ENCODE measurements at places on chromosomes 6 and 20.

DNA sequence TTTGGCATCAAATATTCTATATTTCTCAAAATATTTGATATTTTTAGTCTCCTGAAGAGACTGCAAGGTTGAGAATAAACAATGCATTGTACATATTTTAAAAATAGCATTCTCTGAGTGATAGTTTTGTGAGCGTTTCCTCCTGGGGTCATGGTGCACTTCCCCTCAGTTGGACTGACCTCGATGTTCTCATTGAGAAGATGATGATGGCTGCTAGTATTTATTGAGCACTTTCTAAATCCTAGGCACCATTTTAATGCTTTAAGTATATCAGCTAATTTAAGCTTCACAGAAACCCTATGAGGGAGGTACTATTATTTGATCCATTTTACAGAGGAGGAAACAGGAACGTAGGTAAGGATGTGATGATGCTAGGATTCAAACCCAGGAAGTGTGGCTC is 18.2 kb downstream of the DSE start:
- DNase-seq = no peak

DNA sequence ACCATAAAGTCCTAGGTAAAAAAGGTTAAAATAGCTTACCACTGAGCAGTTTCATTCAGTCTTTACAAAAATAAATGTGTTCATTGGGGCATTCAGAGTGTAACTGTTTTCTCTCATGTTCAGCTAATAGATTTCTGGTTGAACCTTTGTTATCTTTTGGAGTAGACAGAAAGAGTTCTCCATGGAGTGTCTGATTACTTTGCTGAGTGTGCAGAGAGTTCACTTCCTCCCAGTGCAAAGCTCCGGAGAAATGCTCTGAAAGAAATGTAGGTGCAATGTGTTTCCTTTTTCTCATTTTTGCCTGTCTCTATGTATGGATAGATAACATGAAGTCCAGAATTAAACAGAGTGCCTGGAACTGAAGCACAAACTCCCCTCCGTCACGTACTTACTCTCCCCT is 52.6 kb downstream of the JAG1 start:
- DNase-seq = no peak

GRCh38 chr6:113908801-113909200 is 51.7 kb downstream of the MARCKS start:
- no peak for DNase-seq

DNA sequence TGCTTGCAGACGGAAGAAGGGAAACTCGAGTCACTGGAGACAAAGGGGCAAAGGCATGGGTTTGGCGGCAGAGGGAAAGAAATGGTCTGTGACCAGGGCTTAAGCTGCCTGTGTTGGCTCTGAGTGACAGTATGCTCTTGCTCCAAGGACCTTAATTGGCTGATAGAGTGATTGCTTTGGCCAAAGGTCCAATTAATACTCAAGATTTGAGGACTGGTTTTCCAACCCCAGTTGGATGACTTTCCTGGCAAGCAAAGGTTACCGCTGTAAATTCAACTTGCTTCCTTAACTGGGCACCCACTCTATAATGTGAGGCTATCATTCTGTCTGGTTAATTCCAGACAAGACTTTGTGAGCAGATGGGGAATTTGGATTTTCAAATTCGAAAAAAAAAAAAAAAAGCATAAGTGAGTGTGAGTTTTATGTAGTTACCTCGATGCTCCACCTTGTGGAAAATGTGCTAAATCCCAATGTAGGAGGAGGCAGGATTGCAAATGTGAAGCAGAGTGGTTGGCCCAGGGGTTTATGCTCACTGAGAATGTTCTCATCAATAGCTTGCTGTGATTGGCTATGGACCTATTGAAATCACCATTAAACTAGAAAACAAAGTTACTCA is 150.7 kb upstream of the GMDS start:
- DNase-seq = no peak

DNA sequence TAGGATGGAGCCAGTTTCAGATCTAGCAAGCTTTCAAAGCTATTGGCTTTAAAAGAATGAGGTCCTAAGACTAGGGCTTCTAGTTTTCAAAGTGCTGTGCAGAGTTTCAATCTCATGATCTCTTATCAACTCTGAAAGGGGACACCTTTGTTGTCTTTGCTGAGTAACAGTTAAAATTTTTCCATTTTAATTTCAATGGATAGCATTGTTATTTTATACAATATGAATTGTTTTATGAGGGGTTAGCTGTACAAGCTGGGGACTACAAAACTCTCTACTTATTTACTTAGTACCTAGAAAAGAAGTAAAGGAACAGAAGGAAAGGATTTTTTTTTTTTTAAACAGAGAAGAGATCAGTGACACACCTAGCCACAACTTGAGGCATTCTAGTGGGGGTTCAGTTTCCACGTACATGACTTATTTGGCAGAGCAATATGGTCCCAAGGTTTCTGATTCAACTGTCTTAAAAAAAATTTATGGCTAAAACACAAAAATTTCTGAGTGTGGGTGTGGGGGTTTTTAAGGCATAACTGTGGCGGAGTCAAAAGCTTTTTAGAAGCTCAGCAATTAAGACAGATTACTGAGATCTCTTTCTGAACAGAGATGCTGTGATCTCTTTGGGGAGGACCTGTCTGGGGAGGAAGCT is 46.1 kb upstream of the JAG1 start:
- DNase-seq = no peak

DNA sequence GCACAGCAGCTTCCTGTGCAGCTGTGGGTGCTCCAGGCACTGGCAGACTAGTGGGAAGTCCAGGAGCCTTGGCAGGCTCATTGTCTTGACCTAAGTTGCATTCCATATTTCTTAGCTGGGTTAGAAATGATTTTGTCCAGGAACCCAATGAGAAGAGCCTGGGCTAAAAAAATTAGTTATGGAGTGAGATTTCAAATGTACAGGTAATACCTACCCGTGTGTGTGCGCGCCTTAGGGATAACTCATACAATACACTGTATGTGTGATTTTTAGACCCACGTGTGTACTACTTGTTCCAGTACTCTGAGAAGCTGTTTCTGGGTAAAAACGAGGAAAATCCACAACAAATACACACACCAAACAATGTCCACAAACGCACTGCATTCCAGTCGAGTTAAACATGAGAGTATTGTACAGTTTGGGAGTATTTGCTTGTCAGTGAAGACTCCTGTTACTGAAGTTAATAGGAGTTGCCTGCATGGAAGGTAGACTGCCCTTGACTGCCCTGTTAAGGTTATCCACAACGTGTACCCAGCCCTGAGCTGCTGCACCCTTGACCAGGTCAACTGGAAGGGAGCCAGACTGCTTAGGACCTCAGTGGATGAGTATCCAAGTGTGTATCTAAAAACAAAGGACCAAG is 1.4 kb downstream of the PAQR8 start:
- no peak for DNase-seq

DNA sequence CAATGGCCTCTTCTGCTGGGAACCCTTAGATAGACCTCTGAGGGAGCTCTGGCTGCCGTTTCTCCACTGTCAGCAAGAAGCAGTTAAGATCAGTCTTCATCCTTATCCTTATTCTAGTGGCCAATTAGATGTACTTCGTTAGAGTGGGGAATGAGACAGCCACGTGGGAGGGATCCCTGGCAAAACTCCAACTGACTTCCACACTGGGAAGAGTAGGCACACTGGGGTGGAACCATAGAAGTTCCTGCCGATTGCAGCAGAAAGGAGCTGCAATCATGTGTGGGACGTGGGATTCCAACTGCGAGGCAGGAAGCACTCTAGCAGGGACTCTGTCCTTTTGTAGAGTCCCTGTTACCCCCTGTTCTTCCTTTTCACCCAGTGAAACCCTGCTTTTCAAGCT is 226.3 kb upstream of the RGS17 start:
- no peak for DNase-seq

DNA sequence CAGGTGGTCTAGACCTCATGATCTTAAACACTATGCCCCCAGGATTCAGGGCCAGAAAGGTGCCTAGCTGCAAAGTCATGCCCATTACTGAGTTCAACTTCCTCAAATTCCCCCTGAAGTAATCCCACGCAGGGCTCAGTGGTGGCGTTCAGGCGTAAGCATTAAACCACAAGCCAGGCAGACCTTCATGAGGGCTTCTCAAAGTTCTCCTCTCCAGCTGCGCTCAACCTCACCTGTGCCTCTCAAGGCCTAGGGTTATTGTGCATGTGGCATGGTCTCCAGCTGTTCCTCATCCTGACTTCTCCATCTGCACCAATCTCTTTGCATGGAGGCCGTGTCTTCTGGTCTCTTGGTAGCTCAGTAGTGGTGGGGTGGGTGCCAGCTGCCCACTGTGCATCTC is 113.6 kb downstream of the TSHZ2 start:
- DNase-seq = no peak

DNA sequence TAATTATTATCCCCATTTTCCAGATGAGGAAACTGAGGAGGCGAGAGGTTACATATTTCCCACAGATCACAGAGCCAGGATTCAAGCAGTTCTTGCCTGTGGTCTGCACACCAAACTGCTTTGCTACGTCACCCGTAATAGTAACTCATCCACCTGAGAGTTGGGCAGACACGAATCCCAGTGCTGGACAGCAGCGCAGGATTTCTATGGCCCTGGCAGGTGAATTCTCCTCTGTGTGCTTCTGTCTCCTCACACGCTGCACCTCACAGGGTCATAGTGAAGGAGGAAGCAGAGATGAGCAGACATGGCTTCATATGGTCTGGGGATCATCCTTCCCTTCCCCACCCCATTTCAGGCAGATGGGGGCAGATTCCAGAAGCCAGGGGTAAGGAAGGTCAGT is 127.0 kb upstream of the LRFN2 start:
- no peak for DNase-seq

- DNase-seq = no peak
Observed at GRCh38 chr6:11484441-11484840, 53.1 kb upstream of the TMEM170B start.

- no peak for DNase-seq
Observed at GRCh38 chr20:63360850-63361518, at the start of gene CHRNA4. Gene CHRNA4 (minus strand): TSS chr20:63361349. CDS start chr20:63361165, 184 bp downstream.

DNA sequence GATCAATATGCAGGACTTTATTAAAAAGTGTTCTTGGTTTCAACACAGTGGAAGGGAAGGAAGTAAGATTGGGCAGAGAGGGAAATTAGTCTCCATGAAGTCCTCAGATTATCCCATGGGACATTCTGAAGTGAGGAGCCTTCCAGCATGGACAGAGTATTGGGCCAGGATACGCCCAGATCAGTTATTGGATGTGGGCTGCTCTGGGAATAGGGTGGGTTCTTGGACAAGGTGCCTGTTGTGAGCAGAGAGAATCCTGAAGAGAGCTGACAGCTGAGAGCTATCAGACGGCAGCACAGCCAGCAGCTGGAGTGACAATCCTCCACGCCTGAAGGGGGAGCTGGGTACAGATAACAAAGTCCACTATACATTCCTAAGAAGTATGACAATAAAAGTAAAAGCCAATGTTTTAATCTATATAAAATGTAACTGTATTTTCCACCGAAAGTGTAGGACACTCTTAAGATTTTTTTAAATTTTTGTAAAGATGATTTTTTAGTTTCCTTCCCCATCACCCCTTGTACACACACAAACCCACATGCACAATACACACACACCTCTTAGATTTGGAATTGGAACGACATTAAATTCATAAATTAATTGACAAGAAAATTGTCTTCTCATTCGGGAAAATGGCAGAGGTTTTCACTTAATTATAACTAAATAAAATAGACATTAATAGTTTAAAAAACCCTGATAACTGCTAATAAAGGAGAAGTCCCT is 107.8 kb downstream of the FBXO5 start:
- DNase-seq = no peak

DNA sequence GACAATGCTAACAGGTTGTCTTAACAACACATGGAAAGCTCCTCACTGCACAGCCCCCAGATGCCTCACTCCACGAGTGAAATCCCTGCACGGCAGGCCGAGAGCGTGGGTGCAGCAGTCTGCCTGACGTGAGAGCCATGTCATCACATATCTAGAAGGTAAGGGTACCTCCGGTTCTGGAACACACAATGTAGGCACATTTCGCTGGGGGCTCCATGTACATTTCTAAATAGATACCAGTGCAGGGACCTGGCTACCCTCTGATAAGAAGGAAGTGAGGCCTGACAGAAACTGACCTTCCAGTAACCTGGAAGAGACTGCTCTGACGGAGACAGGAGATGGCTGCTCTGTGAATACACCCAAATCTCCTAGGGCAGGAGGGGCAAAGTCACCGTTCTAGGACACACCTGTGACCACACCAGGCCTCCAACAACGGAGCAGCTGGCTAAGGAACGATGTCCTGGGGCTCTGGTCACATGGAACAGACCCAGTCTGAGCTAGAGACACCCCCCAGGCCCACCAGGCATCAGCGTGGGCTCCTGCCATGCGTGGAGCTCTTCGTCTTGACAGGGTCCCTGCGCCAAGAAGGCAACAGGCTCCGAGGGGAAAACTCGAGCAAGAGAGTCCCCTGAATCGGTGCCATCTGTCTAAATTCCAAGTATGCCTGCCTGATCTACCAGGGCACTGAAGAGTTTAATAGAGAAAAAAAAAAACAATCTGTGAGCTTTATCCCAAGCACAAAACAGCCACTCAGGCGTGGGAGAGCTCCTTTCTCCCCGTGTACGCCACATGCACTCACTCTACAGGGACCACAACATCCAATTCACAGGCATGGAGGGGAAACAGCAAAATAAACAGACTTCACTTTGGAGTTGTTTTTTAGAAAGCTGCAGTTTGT is 27.5 kb downstream of the RNASET2 start:
- no peak for DNase-seq

GRCh38 chr6:2038092-2038491 is 207.3 kb downstream of the GMDS start:
- no peak for DNase-seq

- DNase-seq = no peak
Observed at GRCh38 chr20:11581271-11581670, 336.4 kb upstream of the BTBD3 start.

DNA sequence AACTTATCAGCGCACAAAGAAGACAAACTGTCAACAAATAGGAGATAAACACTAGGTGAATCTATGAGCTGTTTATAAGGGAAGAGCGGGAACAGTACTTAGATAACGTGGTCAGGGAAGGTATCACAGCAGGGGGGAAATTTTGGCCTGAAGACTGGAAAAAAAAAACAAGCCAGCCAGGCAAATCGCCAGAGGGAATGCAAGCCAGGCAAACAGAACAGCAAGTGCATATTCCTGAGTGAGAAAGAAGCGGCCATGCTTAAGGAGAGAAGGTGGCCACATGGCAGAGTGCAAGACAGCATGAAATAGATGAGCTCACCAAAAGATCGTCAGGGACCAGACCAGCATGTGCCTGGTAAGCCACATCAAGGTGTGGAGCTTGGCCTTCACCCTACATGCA is 466.5 kb upstream of the ARID1B start:
- no peak for DNase-seq

All from NCI-H1417 treated with DMSO at 0.1 percent for 48 hours (cell line).